Dorsolateral prefrontal cortex (tissue), 122 donors: ENCODE measurements at places on chromosomes 5 and 9. TPM values are rescaled to one million over a fixed set of nuclear protein-coding genes. Genes with fewer than 3 reads are reported as not detected.

GRCh38 chr5:77904362-77904761 is 128.2 kb upstream of the TBCA start:
- no peak for DNase-seq

DNA sequence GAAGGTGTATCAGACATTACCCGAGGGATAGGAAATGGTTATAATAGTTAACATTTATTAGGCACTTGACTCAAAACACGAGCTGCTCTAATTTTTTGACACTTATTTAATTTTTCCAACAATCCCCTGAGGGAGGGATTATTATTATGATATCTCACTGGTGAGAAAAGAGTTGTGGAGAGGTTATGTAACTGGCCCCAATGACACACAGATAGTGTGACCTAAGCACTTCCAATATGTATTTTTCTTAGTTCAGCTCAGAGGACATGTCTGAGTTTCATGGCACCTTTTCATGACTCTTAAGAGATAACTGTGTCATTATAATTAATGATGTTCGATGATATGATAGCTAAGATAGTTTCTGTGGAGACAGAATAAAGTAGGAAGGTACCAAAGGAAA is 86.9 kb downstream of the PTCD2 start:
- no peak for DNase-seq

Gene CHSY3
- 12.1 TPM for total RNA-seq

Gene NACC2
- 87.7 TPM for total RNA-seq
